ENCODE measurements at places on chromosomes 2 and 18.

DNA sequence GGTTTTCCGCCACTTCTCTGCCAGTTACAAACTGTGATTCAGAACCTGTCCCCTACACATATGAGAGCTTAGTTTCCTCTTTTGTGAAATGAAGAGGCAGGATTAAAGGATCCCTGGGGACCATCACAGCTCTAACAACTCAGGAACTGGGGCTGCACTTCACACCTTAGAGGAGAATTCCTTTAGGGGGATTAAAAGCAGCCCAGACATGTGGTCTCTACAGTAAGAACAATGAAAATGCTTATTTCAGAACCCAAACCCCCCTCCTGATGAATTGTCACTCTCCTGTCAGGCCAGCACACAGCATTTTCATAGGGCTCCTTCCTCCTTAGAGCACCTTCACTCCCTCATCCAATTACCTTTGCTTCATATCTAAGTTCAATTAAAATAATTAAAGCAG, 101.5 kb upstream of the NEDD4L start:
- DNase-seq, result no peak

DNA sequence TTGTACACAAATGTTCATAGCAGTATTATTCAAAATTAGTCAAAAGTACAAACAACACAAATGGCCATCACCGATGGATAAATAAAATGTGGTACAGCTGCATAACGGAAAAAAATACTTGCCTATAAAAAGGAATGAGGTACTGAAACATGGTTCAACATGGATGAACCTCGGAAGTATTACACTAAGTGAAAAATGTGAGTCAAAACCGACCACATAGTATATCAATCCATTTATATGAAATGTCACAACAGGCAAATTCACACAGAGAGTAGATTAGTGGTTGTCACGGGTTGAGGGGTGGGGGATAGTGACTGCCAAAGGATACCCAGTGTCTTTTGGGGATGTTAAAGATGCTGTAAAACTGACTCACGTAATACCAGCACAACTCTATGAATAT, 3.5 kb downstream of the SS18 start:
- DNase-seq, result no peak

DNA sequence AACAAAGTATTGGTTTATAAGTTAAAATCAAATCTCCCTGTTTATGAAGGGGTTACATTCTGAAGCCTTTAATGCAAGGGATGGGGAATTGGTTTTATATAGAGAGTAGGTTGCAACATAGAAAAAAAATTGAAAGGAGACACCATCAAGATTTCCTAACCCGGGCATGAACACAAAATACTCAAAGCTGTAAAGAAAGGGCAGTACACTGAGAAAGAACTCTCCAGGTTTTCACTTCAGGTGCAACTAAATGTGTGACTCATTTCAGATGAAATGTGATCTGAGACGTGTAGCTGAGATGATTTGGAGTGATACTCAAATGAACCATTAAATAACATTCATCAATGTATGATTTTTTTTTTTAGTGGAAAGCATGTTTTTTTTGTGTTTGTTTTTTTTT, 43.6 kb downstream of the SANBR start:
- DNase-seq, result no peak

GRCh38 chr2:3199627-3200345, 177.8 kb downstream of the EIPR1 start:
- DNase-seq, result no peak

- DNase-seq, result peak; percentile 41
These were observed 58.3 kb downstream of the WDR7 start for GRCh38 chr18:56709463-56709862.

DNA sequence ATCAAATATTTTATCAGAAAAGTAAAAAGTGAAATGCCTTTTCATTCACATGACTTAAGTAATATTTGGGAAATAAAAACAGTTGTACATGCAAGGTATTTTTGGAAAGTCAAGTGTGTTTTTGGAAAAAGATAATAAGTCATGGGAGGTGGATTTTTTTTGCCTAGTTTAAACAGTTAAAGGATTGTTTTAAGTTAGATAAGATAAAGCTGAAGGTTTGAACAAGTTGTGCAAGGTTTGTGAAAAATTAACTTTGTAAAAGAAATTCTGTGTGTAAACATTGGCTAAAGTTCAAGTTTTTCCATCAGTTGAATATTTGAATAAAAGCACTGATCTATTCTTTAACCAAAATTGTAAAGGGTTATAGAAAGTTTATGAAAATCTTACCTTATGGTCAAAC, 207.9 kb upstream of the RGPD4 start:
- DNase-seq, result no peak

- no peak for DNase-seq
These were observed 78.5 kb downstream of the ACAA2 start for GRCh38 chr18:49734836-49735235.

DNA sequence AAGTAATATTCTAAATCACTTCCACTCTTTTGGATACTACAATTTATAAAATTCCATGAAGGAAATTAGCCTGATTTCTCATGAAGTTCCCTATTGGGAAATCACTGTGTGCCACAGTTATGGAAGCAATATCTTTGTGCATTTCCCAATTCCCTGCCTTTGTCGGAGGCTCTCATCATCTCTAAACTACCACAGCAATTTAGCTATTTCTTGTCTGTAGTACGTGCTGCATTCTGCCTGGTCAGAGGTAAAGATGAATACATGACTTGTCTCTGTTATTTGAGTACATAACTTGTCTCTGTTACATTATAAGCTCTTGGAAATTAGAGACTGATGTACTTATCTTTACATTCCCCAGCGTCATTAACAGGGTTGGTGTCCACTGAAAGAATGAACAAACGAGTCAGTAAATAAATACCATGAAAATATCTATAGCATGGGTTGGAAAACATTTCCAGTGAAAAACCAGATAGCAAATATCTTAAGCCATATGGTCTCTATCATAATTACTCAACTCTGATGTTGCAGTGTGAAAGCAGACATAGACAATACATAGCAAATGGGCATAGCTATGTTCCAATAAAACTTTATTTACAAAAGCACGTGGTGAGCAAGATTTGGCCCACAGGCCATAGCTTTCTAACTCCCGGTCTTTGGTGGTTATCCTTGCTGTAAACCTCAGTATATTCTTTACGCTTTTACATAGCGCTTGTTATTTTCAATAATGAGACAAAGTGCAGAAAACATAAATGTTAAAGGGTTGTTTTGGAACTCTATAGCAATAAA, 78.8 kb downstream of the BCL2 start:
- no peak for DNase-seq

DNA sequence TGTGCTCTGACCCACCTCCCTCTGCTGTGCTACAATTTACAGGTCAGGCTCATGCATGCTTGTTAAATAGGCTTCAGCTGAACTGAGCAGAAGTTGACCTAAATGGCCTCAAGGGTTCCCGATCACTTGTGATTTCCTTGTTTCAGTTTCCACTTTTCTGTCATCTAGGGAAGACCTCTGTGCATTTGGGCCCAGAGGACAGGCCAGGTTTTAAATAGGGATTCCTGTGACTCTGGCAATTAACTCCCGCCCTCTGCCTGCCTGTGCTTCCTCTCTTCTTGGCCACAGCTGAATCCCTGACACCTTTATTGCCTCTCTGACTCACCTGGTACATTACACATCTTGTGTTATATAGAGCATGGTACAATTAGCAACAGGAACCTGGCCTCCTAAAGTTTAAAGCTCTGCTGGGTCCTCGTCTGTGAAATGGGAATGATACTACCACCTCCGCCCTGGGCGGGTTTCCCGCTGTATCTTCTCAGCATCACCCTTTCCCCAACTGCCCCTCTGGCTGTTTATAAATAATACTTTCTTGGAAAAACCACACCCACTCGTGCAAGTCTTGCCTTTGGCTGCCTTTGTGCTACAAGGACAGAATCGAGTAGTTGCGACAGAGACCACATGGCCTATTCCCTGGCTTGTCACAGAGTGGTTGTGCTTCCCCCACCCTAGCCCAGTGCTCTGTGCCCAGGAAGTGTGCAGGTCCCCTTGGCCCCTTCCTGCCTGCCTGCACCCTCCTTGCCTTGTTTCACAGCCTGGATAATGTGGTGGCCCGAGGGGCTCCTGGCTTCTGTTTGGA, 7.9 kb downstream of the CABLES1 start:
- no peak for DNase-seq

DNA sequence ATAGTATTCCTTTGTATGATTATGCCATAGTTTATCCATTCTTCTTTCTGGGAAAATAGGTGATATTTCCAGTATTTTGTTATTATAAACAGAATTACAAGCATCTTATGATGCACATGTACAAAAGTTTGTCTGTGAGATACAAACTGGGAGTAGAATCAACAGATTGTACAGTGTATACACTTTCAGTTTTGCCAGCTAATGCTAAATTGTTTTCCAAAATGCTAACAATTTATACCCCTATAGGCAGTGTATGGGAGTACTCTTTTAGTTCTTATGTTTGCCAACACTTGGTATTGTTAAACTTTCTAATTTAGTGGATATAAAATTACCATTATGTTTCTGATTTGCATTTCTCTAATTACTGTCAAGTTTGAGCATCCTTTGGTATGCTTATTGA, 31.0 kb upstream of the TNFRSF11A start:
- no peak for DNase-seq

- DNase-seq, result no peak
These were observed 461.0 kb upstream of the CDH2 start for GRCh38 chr18:28637897-28638296.

- no peak for DNase-seq
These were observed 211.9 kb upstream of the SMAD2 start for GRCh38 chr18:48142353-48142752.

GRCh38 chr2:193894081-193894480, 1699.3 kb upstream of the TMEFF2 start:
- no peak for DNase-seq

GRCh38 chr18:76524900-76525698, 30.1 kb upstream of the ZNF516 start:
- DNase-seq, result no peak

DNA sequence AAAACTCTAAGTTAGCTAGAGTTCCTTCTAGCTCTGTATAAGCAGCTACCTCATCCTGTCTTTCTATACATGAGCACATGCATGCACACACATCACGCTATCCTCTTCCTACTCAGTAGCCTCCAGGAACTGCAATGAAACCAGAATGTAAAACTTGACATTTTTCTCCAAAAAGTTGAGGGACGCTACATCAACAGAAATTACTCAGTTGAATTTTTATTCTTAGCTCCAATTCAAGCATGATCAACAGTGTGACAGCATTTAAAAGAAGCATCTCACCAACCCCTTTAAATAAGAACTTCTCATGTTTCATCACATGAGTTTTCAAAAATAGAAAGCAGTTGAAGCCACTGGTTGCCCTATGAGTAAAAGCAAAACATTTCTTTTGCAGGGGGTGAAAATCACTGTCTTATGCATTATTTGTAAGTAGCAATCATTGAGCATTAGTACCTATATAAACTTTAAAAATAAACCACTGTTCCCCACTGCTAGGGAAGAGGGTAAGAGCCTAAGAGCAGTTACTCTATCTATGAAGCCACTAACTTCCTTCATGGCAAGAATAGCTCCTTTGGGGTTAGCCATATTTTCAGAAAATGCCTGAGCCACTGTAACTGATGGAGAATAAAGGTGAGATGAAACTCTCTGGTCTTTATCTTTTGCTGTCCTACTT, 77.9 kb upstream of the ARL5A start:
- DNase-seq, result no peak

- DNase-seq, result peak; percentile 67
These were observed 57.0 kb downstream of the COA5 start for GRCh38 chr2:98551316-98551715.

DNA sequence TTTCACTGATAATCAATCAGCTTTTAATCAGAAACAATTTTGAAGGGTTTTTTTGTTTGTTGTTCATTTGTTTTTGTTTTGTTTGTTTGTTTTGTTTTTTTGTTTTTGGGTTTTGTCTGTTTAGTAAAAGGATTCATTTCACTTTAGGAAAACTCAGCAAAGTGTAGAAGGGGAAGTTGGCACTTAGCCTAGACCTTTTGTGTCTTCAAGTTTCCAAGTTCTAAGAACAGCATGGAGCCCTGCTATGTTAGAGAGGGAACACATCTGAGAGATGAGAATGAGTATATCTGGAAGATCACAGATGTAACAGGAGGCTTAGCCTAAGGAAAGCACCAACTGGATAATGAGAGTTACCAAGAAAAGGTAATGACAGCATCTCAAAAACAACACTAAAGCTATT, 501.5 kb downstream of the ERBB4 start:
- DNase-seq, result no peak

Data from activated T-cell treated with anti-CD3 and anti-CD28 coated beads, Interleukin-2, amount 50 U/mL, for 72 hours (primary cell).